ENCODE measurements at places on chromosomes 1 and 21.

DNA sequence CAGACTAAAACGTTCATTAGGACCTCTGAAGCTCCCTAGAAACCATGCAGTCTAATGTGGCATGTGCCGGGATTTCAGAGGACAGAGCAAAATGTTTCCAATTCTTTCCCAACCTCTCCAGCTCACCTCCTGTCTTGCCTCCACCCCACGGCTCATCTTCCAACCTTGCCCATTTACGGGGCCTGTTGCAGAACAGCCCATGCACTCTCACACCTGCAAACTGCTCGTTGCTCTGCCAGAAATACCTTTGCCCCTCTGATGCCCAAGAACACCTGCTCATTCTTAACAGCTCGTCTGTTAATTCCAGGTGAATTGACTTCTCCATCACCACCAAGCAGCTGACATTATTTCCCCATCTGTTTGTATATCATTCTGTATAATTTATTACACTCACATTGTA, 53.9 kb upstream of the LBR start:
- DNase-seq: no peak

- DNase-seq: no peak
Observed at GRCh38 chr21:39065917-39066316, 117.3 kb downstream of the PSMG1 start.

- no peak for DNase-seq
Observed at GRCh38 chr1:247146671-247147070, 25.1 kb downstream of the ZNF124 start.

GRCh38 chr1:211198111-211198510, 61.1 kb upstream of the RCOR3 start:
- no peak for DNase-seq

DNA sequence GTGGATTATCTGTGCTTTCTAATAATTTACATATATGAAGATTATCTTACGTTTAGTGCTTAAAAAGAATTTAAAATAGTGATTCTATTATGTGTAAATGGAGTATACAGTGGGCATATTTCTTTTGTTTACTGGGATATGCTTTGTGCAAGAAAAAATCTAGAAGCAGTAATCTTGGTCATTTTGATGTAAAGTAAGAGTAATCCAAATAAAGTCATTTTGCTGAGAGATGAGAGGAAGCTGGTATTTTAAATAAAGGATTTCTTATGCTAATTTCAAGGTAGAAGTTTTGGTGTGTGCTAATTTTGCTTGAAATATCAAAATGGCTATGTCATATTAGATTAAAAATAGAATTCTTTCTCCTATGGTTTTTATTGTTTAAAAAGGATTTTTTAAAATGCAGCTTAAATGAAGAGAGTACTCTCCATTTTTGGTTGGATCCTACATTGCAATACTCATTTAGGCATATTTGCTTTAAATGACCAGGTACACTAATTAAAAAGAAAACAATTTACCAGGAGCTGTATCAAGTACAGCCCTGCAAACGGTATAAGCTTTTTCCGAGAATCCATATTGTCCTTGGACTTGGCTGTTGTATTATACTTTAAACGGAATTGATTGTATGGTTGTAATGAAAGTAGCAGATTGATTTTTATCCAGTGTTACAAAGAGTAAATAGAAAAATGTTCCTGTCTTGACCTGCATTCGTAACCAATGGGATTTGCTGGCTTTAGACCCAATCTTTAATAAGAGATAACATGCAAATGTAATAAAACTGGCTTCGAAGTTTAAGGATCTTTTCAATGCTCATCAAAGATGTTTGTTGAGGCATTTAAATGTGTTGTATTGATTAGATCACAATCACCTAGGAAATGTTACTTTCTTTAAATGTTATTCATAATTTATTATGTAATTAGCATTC, 574.7 kb downstream of the USP25 start:
- no peak for DNase-seq

- DNase-seq: no peak
Observed at GRCh38 chr1:243548516-243548915, 292.7 kb downstream of the SDCCAG8 start.

Data from inflammatory macrophage treated with lipopolysaccharide for 4 hours (primary cell).